ENCODE measurements at places on chromosomes 6 and 20.

DNA sequence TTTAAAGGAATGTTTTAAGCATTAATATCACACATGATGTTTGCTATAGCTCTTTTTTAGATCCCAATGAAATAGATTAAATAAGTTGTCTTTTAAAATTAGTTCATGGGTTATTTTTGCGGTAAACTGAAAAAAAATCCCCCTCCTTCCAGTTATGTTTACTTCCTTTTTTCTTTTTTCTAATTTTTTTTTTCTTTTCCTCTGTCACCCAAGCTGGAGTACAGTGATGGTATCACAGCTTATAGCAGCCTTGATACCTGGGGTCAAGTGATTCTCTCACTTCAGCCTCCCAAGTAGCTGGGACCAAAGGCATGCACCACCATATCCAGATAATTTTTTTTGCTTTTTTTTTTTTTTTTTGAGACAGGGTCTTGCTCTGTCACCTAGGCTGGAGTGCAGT lies 17.8 kb upstream of the SCAF8 start:
- no peak for DNase-seq

DNA sequence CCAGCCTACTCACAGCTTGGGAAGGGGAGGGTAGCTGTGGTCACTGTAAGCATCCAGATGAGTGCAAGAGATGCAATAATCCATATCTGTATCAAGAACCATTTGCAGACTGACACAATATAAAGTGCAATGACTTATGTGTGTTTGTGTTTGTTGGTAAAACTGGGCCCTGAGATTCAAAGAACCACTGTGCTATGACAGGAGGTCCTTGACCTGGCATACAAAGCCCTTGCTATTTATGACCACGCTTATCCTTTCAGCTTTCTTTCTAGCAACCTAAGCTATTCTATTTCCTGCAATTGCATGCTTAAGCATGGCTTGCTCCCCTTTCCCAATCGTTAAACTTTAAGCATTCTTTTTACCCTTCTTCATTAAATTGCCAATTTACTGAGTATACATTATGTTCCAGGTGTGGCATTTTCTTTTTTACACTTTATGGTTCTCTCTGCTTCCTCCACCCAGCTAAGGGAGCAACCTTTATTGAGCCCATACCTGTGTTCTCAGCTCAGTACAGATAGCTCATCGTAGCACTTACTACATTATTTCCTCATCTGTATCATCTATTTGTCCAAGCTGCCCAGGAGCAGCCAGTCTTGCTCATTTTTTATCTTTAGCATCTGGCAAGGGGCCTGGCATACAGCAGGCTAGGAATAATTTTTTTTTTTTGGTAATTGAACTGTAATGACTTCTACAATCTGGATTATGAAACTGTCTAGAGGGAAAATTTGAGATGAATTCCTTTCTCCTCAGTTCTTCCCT lies 3.5 kb downstream of the MCUR1 start:
- DNase-seq: no peak

DNA sequence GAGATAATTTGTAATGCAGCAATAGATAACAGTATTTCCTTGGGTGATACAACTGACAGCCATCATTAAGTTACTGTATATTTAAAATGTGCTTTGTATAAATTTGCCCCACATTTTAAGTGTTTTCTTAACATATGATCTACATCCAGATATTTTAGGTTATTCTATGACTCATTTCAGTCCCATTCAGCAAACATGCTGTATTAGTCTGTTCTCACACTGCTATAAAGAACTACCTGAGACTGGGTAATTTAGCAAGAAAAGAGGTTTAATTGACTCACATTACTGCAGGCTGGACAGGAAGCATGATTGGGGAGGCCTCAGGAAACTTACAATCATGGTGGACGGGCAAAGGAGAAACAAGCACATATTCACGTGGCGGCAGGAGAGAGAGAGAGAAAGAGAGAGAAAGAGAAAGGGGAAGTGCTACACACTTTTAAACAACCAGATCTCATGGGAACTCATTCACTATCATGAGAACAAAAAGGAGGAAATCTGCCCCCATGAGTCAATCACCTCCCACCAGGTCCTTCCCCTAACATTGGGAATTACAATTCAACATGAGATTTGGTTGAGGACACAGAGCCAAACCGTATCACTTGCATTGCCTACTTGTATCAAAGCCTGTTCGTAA lies 9.6 kb upstream of the CHD6 start:
- no peak for DNase-seq

GRCh38 chr6:5305968-5306626 lies 44.8 kb downstream of the FARS2 start:
- peak; percentile 8 for DNase-seq

DNA sequence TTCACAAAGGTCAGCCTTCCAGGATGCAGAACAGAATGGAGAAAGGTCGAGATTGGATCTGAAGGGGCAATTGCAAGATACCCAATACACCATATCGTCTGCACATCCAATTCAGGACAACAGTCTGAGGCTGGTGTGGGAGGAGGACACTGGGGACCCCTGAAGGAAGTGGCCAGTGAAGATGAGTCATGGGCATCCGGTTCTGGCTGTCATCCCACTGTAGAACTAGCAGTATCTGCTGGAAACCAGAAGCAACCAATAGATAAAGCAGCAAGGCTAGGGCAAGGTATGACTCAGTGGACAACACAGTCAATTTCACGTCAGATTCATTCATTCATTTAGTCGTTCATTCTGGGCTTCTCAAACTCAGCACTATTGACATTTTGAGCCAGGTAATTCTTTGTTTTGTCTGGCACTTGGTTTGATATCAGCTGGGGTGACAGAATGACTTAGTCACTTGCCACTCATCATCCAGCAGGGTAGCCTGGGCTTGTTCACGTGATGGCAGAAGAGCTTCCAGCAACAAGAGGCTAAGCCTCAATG lies 30.3 kb upstream of the SHLD1 start:
- peak; percentile 58 for DNase-seq

- DNase-seq: peak; percentile 80
These were observed 91.9 kb upstream of the TMEM30A start for GRCh38 chr6:75376347-75377024.

GRCh38 chr6:112233847-112234246 lies 20.5 kb downstream of the LAMA4 start:
- DNase-seq: peak; percentile 80

DNA sequence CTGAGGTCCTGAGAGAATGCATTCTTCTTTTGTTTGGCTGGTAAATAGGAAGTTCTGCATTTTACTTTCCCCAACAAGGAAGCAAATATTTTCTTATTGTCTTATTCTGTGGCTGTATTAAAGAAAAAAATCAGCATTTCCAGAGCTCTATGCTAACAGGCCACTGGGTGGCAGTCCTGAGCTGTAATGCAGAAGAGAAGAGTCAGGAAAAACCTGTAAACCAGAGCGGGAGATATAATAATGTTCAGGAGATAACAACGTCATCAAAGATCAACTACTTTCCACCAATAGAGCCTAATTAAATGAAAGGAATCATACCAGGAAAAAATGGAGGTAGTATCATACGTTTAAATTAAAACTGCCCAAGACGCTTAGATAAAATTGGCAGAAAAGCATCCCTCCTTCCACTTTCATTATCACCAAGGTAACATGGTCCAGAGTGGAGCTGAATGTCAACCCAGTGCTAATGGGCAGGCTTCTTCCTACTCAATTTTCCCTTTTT lies 55.6 kb upstream of the CARMIL1 start:
- DNase-seq: peak; percentile 77

DNA sequence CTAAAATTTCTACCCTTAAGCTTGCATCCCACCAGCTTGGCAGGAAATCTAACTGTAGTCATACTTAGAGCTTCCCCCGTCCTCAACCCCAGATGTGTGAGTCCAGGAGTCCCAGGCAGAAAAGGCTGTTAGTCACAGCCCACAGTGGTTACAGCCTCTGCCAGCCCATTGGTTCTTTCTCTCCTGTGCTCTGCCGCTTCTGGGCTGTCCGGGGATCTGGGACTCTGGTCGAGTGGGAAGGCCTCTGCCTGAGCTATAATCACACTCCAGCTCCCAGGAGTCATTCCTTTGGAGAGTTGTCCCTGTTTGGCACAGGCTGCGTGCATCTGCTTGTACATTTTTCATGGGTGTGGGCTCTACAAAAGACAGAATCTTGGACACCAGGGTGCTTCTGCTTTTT lies 45.6 kb upstream of the FYN start:
- peak; percentile 85 for DNase-seq

DNA sequence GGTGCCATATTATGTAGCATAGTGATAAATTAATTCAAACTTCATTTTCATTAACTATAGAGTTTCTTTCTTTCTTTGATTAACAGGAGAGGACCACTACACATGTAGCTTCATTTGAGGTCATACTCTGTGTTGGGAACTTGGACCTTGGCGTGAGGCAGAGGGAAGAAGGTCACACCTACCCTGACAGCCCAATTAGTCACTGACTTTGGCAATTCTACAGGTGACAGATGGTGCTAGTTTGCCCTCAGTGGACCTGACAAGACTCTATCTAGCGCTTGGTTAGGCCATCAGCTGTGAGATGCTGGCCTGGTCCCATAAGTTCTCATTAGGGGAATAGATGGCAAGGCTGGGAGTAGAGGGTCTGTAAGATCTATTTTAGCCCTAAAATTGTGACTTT lies 14.2 kb downstream of the SLX4IP start:
- no peak for DNase-seq

DNA sequence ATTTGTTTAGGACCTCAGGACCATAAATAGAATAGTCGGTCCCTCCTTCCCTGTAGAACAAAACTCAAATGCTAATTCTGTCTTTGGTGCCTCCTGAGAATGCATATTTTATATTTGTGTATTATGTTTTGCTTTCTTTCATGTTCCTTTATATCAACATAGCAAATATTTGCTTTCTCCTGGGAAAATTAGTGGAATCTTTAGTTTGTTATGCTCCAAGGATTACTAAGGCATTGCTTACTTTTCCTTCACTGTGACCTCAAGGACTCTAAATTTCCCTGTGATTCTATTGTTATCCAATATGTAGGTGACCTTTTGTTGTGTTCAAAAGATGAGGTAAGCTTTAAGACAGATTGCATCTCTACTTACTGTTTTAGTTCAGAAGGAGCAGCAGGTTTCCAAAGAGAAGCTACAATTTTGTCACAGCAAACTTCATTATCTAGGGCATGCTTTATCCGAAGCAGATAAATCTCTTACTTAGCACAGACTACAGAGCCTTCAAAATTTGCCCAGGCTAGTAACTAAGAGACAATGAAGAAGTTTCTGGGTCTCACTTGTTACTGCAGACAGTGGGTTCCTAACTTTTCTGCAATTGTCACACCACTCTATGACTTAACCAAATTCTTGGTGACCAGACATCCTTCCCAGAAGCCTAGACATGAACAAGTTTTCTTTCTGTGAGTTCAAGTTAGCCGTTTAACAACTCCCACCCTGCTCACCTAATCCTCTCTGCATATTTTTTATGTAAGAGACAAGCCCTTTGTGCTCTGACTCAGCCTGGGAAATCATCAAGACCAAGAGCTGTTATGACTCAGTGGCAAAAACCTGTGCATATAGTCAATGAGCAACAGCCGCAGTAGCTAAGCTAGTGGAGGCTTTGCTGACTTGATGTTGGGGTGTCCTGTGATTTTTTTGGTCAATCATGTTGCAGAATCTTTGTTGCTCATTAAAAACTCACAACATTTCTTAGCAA lies 378.8 kb downstream of the QKI start:
- DNase-seq: peak; percentile 87

DNA sequence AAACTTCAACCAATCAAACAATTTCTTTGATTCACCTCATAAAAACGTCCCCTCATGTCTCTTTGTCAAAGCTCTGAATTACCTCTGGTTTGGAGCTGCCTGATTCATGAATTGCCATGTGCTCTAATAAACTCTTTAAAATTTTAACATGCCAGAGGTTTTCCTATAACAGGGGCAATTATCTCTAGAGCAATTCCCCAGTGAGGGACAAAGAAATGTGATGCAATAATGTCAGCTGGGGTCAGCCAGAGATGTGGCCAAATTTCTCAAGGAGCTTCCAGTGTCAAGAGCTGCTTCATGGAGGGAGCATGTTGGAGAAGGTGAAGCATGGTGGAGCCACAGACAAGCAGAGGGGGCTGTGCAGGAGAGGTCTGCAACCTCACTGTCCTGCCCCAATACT lies 38.7 kb upstream of the RFPL4B start:
- no peak for DNase-seq

DNA sequence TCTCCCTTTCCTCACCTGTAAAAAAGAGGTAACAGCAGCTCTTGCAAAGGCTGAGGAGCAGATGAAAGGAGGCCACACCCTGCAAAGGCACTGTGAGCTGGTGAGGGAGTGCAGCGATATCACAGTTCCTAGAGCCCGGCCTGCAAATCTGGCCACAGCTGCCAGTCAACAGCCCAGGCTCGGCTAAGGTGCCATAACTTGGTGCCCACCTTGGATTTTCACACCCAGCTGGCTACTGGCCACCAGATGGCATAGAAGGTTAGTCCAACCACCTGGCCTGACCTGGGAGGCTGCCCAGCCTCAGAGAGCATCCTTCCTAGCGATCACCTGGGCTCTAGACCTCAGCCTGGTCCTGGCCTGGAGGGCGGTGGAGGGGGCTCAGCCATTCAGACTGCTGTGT lies 46.8 kb downstream of the KCNB1 start:
- DNase-seq: no peak

DNA sequence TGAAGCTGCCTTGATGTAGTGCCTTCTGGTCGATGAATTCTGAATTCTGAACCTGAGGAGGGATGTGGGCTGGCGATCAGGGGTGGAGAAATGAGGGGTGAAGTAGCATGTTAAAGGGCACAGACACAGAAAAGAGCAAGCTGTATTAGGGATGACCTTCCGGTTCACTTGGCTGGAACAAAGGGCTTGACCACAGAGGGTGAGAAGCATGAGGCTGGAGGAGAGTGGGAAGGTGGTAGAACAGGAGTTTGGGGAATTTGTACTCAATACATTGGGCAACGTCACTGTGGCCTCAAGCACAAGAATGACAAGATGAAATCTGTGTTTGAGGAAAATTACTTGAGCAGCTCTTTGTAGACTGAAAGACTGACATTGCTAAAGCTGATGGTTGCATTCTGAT lies 155.8 kb downstream of the SOBP start:
- no peak for DNase-seq

- DNase-seq: no peak
These were observed 48.8 kb upstream of the CDH22 start for GRCh38 chr20:46357030-46357514.

GRCh38 chr20:17767624-17768023 lies 67.9 kb downstream of the BANF2 start:
- no peak for DNase-seq

DNA sequence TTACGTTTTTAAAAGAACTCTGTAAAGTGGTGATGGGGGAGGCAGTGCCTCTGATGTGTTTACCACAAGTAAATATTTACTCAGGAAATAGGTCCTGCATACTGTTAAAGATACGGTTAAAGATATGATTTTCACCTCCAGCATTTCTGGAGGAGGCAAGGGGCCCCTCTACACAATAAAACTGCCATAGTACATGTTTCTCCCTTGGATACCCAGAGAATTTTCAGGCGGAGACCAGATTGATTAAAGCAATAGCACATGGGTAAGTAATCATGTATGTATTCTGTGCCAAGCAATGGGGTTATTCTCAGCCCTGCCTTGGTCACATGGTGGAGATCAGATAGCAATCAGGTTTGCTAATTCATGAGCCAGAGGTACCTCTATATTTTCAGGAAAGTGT lies 9.6 kb downstream of the RIPOR2 start:
- no peak for DNase-seq
